Astrocyte of the cerebellum (primary cell): ENCODE measurements at places on chromosomes 7 and 10.

DNA sequence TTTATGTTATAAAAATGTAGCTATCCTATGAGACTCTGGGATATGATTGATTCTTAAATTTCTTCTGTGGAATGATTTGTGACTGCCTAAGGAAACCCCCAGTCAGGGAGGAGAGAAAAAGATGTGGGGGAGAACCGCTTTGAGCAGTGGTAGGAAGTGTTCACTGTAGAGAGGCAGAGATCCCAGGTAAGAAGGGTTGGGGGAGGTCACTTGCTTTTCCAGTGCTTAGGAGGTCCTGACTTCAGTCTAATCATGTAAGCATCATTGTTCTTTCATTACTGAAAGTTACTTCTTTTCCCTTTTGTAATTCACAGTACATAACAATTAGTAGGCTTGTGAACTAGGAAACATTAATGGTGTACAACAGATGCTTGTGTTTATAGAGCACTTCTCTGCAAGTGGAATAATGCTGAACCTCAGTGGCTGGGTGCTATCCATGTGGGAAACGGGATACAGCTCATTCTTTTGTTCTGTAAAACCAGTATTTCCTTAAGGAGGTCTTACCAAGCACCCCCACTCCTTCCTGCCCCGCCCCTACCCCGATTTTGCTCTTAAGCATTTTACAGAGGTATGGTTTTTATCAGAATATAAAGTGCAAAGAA, 165.4 kb downstream of the ST7 start:
- no peak for DNase-seq

- no peak for DNase-seq
Measured at GRCh38 chr10:76968483-76968882, 669.1 kb downstream of the KCNMA1 start.

DNA sequence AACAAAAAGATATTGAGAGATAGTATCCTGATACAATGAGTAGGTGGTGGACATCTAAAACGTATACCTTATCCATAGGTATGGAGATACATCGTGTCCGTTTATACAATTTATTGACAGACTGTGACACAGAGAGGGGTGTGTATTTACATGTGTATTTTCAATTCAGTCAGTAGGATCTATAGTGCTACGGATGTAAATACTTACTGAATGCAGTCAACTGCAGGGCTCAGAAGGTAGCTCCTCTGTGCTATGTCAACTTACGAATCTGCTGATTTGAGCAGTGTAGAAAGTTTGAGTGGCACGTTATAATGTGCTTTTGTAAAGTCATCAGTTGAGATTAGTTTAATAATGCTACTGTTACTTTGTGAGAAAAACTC, 626 bp downstream of the ZNF804B start:
- DNase-seq, result no peak

DNA sequence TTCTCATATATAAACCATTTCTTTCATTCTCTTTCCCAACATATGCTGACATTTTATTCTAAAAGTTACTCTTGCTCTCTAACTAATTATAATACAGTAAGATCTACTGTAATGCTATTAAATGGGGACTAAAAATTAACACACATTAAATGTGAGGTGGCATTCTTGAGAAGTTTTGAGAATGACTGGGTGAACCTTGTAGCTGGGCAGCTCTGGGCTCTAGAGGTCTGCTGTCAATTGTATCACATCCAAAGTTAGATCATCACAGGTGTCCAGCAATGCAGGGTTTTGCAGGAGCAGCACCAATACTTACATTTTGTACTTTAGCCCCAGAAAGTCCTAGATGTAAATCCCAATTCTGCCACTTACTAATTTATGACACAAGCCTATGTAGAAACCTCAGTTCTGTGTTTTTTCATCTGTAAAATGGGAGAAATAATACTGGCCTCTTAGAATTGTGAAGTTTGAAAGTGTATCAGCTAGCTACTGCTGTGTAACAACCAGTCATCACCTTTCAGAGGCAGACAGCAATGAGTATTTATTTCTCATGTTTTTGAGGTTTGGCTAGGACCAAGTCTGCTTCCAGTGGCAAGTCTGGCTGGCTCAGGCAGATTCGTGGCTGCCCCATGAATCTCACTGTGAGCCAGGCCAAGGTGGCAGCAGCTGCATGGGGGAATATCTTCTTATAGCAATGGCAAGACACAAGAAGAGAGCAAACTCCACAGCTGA, 79.6 kb upstream of the EMX2 start:
- DNase-seq, result no peak

- peak; percentile 1 for DNase-seq
Measured at GRCh38 chr7:26449175-26450165, 157.8 kb downstream of the SNX10 start.

- no peak for DNase-seq
Measured at GRCh38 chr10:110420401-110421193, 77.1 kb upstream of the DUSP5 start.

DNA sequence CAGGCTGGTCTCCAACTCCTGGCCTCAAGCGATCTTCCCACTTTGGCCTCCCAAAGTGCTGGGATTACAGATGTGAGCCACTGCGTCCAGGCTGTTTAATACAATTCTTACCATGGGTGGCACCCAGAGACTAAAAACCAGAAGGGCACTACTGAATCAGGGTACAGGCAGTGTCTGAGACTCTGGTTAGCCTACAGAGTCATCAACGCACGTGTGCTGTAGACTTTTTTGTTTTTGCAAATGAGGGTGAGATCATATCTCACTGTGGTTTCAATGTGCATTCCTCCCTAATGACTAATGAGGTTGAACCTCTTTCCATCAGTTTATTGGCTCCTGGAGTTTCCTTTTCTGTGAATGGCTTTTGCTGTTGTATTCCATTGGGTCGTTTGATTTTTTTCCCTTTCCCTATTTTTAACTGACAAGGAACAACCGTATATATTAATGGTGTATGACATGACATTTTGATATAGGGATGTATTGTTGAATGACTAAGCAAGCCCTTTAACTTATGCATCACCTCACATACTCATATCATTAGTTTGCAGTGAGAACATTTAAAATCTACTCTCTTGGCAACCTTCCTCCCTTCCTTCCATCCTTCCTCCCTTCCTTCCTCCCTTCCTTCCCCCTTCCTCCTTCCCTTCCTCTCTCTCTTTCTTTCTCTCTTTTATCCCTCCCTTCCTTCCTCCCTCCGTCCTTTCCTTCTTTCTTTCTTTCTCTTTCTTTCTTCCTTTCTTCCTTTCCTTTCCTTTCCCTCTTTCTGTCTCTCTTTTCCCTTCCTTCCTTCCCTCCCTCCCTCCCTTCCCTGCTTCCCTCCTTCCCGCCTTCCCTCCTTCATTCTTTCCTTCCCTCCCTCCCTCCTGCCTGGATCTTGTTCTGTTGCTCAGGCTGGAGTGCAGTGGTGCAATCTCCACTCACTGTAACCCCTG, 9.3 kb upstream of the TMEM270 start:
- peak; percentile 94 for DNase-seq

DNA sequence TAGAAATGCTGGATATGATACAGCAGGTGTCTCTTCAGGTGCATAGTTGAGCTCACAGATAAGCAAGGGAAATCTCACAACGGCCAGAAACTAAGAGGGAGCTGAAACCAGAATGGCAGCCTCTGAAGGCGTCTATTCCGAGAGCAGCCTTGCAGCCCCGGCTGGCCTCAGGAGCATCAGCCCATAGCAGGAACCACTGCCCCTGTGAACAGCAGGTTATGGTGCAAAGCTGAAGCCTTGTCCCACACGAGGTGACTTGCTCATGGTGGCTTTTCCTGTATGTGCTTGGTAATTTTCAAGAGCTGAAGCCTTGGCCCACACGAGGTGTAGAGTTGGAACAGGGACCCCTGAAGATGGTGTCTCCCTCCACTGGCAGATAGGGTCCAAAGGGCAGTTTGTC, 33.2 kb downstream of the BNIP3 start:
- no peak for DNase-seq

- no peak for DNase-seq
Measured at GRCh38 chr7:148888300-148888699, 4.2 kb upstream of the EZH2 start.

DNA sequence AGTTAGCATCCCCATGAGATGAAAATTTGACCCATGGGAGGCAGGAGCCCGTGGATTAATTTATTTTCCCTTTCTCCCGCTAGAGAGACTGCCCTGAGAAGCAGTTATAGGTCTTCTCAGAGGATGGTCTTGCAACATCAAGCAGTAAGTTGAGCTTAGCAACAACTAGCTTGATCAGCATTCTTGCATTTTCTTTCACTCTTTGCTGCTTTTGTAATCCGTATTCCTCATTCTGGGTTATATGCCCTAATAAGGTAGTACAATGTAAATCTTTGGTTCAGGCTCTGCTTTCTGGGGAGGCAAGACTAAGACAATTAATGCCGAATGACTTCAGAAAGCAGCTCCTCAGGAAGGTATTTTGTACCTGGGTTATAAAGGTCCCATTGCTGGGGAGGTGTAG, 146.8 kb downstream of the FZD1 start:
- DNase-seq, result no peak

GRCh38 chr7:83394776-83395175, 232.1 kb upstream of the PCLO start:
- no peak for DNase-seq
